ENCODE measurements at places on chromosomes 6 and 20.

GRCh38 chr6:89792881-89793280, 26.7 kb downstream of the MDN1 start:
- no peak for DNase-seq

- no peak for DNase-seq
Measured at GRCh38 chr6:113674075-113674474, 183.1 kb upstream of the MARCKS start.

DNA sequence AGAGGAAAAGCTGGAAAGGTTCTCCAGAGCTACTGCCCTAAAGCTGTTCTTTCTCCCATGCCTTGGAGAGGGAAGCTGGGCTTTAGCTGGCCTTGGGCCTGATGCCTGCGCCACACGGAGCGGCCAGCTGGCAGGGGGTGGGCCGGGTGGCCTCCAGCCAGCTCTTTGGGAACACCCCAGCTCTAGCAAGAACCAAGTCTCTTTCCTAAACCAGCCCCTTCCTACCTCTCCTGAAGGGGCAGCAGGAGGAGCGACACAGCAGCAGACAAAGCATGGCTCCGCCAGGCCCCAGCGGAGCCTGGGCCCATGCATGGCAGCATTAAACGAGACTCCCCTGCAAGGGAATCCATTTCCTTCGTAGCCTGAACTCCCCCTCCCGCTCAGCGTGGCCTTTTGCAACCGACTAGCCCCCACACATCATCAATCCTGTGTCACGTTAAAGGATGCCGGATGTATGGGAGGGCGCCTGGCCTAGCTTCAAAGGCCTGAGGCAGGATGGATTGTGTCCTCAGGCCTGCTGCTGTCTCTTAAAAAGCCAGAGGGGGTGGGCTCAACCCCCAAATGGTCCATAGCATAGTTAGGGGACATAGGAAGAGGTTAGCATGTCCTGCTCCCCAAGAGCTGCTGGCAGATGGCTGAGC, 14.0 kb downstream of the MRPS18A start:
- no peak for DNase-seq

- DNase-seq: no peak
Measured at GRCh38 chr6:53643481-53643965, 22.0 kb downstream of the KLHL31 start.

GRCh38 chr6:154341871-154342270, 14.7 kb downstream of the IPCEF1 start:
- DNase-seq: no peak

DNA sequence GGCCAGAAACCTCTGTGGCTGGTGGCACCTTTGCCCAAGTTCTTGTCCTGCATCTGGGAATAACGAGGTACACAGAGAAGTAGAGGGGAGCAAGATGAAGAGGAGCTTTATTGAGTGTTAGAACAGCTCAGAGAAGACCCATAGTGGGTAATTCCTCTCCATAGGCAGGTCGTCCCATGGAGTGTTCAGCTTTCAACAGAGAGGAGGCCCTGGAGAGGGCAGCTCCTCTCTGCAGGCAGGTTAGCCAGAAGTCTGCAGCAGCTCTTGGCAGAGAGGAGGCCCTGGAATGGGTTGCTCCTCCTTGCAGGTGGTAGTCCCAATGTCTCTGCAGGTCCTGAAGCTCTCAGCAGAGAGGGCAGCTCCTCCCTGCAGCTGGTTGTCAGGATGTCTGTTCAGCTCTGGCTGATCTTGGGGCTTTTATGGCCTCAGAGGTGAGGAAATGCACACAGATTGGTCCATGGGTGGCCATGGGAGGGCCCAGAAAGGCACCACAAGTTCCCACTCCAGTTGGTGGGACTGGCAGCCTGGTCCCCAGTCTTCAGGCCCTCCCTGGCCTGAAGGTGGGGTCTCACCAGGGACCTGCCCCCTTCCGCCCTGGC, 89.0 kb downstream of the IPCEF1 start:
- DNase-seq: no peak

DNA sequence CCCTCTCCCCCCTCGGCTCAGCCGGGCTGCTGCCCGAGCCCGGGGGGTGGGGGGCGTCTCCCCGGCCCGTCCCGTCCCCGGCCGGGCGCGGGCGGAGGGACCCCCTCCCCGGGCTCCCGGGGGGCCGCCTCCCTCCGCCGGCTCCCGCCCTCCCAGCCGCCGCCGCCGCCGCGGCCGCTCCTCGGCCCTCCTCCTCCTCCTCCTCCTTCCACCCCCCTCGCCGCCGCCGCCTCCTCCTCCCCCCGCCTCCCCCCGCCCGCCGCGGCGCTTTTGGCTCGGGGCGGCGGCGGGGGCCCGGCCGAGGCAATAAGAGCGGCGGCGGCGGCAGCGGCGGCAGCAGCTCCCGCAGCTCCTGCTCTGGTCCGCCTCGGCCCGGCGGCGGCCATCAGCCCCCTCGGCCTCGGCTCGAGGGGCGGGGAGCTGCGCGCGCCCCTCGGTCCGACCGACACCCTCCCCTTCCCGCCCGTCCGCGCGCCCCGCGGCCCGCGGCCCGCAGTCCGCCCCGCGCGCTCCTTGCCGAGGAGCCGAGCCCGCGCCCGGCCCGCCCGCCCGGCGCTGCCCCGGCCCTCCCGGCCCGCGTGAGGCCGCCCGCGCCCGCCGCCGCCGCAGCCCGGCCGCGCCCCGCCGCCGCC, 38.7 kb downstream of the GNAS start:
- peak; percentile 61 for DNase-seq

DNA sequence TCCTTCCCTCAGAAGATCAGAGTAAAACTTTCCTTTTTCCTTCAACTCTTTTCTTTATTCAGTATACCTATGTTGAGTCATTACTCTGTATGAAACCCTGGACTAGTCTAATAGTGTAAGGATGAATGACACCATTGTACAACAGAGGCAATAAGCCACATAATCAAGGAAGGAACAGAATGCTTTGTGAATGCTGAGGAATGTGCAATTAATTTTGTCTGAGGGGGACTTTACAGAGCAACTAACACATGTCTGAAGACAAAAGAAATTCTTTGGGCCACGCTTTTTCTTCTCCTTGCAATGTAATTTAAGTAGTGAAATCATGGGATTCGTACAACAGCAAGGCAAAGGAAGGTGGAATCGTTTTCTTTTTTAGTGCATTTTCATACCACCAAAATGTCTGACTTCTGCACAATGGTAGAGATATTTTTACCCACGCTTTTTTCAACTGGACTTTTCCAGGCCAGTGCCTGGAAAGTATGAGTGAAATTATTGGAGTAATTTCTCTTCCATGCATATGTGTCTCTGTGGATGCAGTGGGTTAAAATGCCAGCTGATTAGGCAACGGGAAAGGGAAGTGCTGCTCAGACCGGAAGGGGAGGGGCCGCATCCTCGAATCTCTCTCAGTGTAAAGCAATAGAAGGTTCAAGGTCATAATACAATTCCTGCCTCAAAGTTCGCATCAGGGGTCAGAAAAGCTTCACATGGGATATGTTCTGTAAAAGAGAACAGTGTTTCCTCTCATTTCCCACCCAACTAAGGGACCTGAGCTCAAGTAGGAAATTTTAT, 89.9 kb upstream of the MTHFD1L start:
- DNase-seq: no peak

- DNase-seq: no peak
Measured at GRCh38 chr20:10111139-10111958, 76.6 kb downstream of the ANKEF1 start.

GRCh38 chr6:15623276-15624116, 39.3 kb downstream of the DTNBP1 start:
- DNase-seq: no peak

DNA sequence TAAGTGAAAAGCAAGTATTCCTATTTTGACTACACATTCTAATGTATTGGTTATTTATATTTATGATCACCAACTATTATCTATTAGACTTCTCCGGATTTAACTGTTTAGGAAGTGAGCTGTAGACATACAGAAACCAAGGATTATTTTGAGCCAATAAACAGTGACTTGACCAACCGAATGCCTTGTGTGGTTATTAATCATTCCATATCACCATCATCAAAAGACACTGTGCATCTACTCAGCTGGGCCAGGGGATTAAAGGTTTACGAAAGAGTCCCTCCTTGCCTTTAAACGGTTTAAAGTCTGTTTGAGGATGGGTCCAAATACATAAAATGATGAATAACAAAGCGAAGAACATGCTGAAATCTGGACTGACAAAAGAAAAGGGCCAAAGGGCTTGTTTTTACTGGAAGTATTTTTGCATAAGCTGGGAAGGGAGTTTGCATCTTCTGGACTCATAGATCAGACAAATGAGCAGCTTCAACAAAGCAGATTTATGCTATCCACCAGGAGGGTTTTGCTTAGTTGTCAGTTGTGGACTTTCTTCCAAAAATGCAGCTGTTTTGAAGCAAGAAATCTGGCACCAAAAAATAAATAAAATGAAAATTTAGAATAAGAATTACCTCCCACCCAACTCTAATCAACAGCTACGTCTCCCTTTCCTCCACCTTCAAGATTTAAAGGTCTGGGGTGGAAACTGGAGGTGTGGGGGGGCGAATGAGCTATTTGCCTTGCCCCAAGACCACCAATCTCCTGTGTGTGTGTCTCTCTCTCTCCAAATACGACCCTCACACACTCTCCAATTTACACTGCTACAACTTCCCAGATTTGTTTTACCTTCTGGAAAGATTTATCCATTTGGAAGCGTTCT, 33.6 kb upstream of the ID4 start:
- no peak for DNase-seq

All from progenitor cell of endocrine pancreas (in vitro differentiated cells).